ENCODE measurements at places on chromosomes 5 and 9. TPM values are rescaled to one million over a fixed set of nuclear protein-coding genes. Genes with fewer than 3 reads are reported as not detected.

Gene SLC6A7
- total RNA-seq, result 0.02 TPM

Gene STKLD1
- total RNA-seq, result 0.73 TPM

Gene CDC20B
- total RNA-seq, result 0.08 TPM

Gene ADRB2
- total RNA-seq, result 1.1 TPM

Gene SKP2
- total RNA-seq, result 21.9 TPM

Gene KLF4
- 36.8 TPM for total RNA-seq

Gene F12
- 21.1 TPM for total RNA-seq

Gene GADD45G
- 0.52 TPM for total RNA-seq

Gene C1QTNF3
- not detected for total RNA-seq

Gene IFNK
- total RNA-seq, result not detected

Gene OR4F3
- total RNA-seq, result not detected

Gene MGAT4B
- 176 TPM for total RNA-seq

Gene BHMT2
- not detected for total RNA-seq

Gene CBY3
- not detected for total RNA-seq

Gene PCDHGA3
- total RNA-seq, result 0.05 TPM

Gene SHC3
- total RNA-seq, result 0.22 TPM

Gene SCGB3A2
- total RNA-seq, result not detected

Gene PPIC
- total RNA-seq, result 18.4 TPM

Gene SPAG8
- 0.51 TPM for total RNA-seq

Gene IGFBPL1
- total RNA-seq, result 2.5 TPM

Gene KIF24
- total RNA-seq, result 3.7 TPM

Gene TIGD6
- total RNA-seq, result 5.8 TPM

Gene CDO1
- total RNA-seq, result not detected

Gene AIF1L
- 2.1 TPM for total RNA-seq

Gene ARAP3
- total RNA-seq, result 4.9 TPM

Gene FIBCD1
- 20.8 TPM for total RNA-seq

Gene KCTD16
- total RNA-seq, result not detected

Gene ZDHHC11B
- 1.4 TPM for total RNA-seq

Gene SLIT3
- total RNA-seq, result 19.5 TPM

Gene MLANA
- not detected for total RNA-seq

Gene MZB1
- 0.20 TPM for total RNA-seq

Gene PIP5KL1
- total RNA-seq, result 1.6 TPM

Gene ACOT12
- total RNA-seq, result 0.08 TPM

Gene C5orf58
- total RNA-seq, result not detected

Gene C9orf40
- total RNA-seq, result 12.2 TPM

Gene SPINK13
- total RNA-seq, result 0.31 TPM

Gene SHLD3
- total RNA-seq, result 3.0 TPM

Gene SH2D3C
- 0.06 TPM for total RNA-seq

Gene RHOBTB3
- total RNA-seq, result 7.9 TPM

Gene IFNE
- total RNA-seq, result 0.83 TPM

Gene FGF18
- 4.8 TPM for total RNA-seq

Gene SLC45A2
- not detected for total RNA-seq

Gene NR2F1-AS1
- total RNA-seq, result 2.6 TPM

Gene FLT4
- total RNA-seq, result 3.0 TPM

Gene NIPSNAP3A
- total RNA-seq, result 13.8 TPM

Gene PDLIM4
- total RNA-seq, result 1.0 TPM

Gene TEX48
- not detected for total RNA-seq

Gene RPP25L
- 39.8 TPM for total RNA-seq

Gene TMEM171
- total RNA-seq, result 4.6 TPM
